ENCODE measurements at places on chromosomes 6 and 20. TPM values are rescaled to one million over a fixed set of nuclear protein-coding genes. Genes with fewer than 3 reads are reported as not detected.

DNA sequence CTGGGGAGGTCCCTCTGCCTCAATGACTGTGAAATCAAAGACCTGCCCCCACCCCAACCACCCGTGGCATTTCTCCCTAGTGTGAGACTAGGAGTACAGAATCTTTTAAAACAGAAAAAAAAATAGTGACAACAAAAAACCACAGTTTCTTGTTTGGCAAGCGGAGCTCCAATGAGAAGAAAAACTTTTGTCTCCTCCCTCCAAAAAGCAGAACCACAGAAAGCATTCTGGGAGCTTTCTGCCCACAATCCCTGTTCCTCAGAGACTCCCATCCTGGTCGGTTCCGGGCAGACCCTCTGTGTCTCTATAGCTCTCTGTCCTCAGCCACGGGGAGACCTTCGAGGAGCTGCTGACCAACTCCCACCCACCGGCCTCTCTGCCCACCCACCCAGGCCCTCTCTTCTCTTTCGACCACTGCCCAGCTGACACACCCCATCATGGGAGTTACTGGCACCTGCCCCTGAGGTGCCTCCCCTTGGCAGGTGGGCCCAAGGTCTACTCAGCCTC is 4.9 kb downstream of the PREX1 start:
- no peak for DNase-seq

CD164 gene
- total RNA-seq = 67.1 TPM

- no peak for DNase-seq
These were observed 197.1 kb upstream of the PLN start for GRCh38 chr6:118350881-118351430.

- DNase-seq = no peak
These were observed 33.5 kb downstream of the CARMIL1 start for GRCh38 chr6:25312703-25313102.

KATNA1 gene
- 28.5 TPM for total RNA-seq

DNA sequence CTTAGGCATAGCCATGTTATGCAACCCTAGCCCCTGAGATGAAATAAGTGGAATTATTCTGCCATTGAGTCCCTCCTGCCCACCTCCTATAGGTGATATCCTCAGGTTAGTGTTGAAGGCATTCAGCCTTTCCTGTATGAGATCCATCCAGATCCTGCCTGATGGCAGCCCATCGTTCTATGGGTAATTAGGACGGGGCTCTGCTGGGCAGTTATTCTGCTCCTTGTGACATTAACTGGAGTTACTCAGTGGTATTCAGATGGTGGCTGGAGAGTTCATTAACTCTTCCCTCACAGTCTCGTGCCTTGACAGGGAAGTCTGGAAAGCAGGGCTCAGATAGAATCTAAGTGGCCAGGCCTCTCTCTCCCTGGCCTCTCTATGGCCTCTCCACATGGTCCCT is 9.3 kb upstream of the GMDS start:
- no peak for DNase-seq

DNA sequence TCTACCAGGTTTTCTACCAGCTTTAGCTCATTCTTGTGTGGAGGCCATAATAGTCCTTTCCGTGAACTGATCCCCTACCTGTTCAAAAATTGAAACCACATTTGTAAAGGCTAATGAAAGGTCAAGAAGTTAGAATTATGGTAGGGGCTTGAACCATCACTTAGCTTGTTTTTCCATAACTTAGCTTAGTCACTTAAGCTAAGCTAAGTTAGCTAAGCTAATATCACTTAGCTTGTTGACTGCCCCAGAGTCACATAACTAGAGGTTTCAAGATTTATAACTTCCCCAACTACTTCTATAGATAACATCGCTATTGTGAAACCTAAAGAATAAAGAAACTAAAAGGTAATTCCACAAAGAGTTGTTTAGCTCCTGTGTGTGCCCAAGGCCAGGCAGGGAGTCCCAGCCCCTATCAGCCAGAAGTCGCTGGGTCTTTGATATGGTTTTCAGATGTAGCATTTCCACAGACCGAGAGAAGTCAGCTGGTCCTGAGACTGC is 131.8 kb downstream of the VEGFA start:
- DNase-seq = no peak

MYBL2 gene
- total RNA-seq = 0.47 TPM

GRCh38 chr20:47660983-47661700 is 124.1 kb downstream of the SULF2 start:
- DNase-seq = no peak

DNA sequence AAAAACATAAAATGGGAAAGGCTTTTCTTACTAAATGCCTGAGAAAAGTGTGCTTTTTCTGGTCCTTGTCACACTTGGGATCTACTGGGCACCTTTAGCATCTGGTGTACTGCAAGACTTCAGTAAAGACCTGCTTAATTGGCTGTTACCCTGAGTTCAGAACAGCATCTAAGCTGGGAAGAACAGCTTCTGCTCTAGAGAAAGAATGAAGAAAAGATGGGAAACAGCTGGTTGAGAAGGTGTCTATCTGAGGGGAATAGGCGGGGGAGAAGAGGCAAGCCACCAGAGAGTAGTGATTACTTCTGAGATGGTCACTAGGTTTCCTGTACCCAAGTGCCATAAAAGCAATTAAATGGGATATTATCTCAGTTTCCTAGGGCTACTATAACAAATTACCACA is 128.2 kb upstream of the SPACA1 start:
- no peak for DNase-seq

CABLES2 gene
- total RNA-seq = 2.3 TPM

GRCh38 chr20:37669062-37669772 is 24.6 kb upstream of the CTNNBL1 start:
- no peak for DNase-seq

GRCh38 chr20:60365882-60366281 is 407.7 kb downstream of the CDH26 start:
- no peak for DNase-seq
